Activated CD8-positive, alpha-beta memory T cell treated with anti-CD3 and anti-CD28 coated beads for 1 hour (primary cell): ENCODE measurements at places on chromosomes 6 and 20.
A peak's percentile ranks its signal among the peaks of the same experiment; 100 is the strongest.

- DNase-seq, result no peak
Observed at GRCh38 chr20:56091628-56092234, 86.4 kb upstream of the CBLN4 start.

GRCh38 chr6:42281570-42281969 lies 63.9 kb upstream of the MRPS10 start:
- DNase-seq, result peak; percentile 30

DNA sequence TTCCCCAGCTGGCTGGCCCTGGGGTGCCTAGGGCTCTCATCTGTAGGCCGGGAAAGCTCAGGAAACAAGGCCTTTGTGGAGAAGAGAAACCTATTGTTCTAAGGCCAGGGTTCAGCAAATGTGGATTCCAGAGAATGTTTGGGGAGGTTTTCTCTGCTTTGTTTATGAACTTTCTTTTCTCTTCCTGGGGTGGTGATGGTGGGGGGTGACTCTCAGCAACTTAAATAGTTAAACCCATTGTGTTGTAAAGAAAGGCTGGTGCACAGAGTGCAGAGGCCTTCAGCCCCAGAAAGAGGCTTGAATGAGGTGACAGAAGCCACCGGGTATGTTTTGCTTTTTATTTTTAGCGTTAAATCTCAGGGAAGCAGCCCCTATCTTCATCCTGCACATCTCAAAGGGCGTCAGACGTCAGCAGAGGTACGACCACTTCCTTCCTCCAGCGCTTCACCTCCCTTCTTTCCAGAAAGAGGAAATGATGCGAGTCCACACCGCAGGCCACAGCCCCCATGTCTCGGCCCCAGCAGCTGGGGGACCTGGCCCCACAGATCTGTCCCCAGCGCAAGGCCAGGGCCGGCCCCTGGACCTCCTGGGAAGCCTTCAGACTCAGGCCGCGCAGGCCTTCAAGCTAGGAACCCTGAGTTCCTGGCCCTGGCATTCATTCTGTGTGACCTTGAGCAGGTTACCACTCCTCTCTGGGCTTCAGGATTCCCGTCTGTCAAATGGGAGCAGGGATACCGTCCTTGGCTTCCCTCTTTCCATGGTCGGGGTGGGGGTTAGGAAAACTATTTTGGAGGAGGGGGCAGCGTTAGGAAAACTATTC lies 605 bp upstream of the PPP1R16B start:
- DNase-seq, result peak; percentile 62

- no peak for DNase-seq
Observed at GRCh38 chr6:140319209-140319608, 944.8 kb upstream of the CITED2 start.

- no peak for DNase-seq
Observed at GRCh38 chr6:133070410-133071043, 170.6 kb upstream of the EYA4 start.

DNA sequence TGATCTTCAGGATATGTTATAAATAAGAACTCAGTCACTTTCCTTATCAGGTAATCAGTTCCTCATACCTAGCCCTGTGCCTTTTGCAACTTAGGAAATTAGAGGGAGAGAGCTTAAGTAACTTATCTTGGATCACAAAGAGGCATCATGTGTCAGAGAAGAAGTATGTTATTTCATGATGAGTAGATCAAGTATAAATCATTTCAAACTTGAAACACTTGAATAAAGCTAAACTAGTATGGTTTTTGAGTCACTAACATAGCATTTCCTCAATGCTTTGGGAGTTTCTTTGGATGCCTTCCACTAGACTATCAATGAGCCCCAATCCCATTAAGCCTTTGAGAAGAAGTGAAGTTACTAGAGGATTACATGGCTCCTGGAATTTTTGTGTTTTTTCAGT lies 102.6 kb upstream of the TNFAIP3 start:
- no peak for DNase-seq

DNA sequence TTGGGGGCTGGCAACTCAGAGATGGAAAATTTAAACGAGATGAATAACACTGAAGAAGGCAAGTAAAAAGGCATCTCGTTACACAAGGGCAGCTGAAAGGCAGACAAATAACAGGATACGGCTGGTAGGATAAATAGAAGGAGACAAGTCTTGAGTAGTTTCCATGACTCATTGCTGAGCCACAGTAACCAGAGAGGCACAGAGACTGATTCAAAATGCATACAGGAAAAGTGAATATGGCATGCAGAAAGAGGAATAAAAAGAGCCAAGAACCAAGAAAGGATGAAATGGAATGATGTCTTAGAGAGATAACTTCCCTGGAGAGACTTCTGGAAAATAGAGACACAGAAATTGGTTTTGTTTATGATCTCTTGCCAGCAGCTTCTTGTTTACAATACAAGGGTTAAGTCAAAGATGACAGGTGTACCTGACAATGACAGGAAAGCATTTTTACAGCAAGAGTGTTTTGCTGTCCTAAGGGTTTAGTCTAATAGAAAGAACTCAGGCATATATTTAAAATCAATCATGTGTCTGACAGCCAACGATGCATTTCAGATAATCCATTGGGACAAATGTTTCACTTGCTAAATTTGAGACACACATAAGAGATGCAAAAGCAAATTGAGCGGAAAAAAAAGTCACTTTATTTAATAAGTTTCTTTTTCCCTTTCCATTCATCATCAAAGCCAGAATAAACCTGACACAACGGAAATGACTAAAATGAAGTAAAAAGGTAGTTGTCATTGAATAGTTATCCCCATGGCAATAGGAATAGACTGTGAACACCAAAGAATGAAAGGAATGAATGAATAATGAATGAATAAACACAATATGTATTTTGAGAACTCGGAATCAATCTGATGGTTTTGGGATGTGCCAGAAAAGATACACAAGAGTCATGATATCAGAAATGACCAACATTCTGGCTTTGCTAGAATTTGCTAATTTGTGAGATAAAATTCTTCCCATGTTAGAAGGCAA lies 68.0 kb upstream of the KCNQ5 start:
- DNase-seq, result no peak

DNA sequence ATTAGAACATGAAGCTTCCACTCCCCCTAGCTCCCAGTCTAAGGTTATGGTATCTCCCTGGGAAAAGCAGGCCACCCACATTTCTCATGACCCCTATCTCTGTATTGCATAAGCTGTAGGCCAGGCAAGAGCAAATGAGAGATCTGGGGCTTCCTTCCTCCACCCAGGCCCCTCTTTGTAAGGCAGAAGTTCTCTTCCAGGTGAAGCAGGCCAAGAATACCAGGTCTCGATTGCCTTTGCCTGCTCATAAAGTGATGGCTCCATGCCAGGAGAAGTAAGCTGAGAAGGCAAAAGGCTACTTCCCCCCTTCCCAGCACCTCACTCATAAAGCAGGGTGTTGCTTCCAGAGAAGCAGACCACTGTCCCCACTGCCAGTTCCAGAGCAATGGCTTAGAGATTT lies 144.1 kb upstream of the KCNK16 start:
- no peak for DNase-seq

DNA sequence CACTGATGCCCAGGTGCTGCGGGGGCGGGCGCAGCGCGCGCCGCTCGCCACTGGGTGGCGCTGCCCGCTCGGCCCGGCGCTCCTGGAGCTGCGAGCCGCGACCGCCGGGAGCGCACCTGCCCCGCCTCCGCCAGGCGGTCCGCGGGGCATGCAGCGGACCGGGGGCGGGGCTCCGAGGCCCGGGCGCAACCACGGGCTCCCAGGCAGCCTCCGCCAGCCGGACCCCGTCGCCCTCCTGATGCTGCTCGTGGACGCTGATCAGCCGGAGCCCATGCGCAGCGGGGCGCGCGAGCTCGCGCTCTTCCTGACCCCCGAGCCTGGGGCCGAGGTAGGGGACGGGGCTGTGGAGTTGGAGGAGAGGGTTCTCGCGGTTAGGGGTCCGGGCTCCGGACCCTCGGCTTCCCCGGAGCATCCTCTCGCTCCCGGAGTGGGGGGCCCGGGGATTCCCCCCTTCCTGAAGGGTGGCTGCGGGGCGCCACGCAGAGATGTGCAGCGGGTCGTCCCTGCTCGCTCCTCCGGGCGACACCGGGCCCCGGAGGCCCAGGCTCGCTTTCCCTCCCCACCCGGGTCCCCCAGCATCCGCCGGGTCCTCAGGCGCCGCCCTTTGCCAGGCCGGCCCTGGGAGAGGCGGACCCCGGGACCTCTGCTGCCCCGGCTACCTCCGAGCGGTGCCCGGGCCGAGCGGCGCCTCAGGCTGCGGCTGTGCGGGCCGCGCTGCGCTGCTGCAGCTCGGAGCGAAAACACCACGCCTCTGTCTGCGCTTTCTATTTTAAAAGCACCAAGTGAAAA lies at the start of gene BCAS4:
TSS of gene BCAS4 (plus strand) at position 216 of the 789 bp plus-strand sequence. CDS start at position 239, 23 bp downstream.
- DNase-seq, result peak; percentile 68
